Midbrain (tissue), 1 donor: ENCODE measurements at places on chromosomes 7 and 10.

DNA sequence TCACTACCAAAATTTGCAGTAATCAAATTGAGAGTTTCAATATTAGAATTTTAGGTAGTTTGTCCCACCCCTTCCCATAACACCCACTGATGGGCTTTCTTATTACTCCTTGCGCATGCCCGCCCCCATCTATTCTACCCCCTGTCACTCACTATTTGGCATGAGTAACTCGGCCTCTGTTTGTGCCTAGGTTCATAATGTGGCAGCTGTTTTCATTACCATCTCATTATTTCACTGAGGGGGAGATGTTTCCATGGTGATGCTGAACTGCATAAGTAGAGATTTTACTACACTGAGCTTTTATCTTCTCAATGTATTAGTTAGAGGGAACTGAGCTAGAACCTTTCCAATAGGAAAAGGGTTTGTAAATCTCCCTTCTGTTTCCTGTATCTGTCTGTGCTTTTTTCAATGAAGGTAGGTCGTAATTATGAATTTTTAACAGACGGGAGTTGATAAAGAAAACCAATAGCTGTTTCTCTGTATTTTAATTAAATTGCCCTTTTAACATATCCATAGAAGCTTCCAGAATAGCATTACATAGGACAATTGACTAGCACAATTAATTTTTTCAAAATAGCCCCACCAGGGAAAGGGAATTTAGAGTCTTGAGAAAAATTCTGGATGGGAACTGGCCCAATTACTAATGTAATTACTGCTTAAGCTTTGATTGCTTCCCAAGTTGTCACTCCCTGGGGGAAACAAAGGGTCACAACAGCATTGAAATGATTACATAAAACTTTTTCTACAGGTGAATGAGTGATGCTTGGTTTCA, 33.4 kb downstream of the PRPS1L1 start:
- DNase-seq, result no peak

DNA sequence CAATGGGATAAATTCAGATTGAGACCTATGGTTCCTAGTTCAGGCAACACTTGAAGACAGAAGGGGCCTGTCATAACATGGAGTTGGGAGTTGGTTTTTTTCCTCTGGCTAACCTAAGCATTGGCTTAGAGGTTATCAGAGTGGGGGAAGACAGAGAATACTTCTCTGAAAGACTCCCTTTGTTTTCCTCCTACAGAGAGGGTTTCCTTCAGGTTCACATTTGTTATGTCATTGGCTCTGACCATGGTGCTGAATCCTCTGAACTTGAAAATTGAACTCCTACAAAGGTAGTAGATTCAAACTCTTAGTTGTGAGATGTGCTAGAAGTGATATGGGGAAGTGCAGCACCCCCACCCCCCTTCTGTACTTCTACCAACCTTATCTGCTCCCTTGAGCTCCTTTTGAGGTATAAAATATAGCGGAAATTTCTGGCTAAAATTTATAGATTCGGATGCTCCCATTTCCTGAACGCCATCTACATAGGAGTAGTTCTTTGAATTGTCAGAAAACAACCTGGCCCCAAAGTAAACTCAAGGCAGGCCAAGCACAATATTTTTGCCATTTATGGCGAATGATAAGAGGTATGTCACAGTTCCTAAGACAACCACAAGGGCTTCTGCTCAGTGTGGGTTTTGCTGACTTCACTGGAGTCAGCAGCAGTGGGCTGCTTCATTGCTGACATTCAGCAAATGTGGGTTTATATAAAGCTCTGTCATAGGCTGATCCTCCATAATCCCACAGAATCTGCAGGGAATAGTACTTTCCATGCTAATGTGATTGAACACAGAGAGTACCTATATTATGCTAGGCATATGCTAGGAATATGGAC, 131.6 kb upstream of the KLF14 start:
- DNase-seq, result no peak

- no peak for DNase-seq
Observed at GRCh38 chr10:4069491-4069890, 284.5 kb upstream of the KLF6 start.

DNA sequence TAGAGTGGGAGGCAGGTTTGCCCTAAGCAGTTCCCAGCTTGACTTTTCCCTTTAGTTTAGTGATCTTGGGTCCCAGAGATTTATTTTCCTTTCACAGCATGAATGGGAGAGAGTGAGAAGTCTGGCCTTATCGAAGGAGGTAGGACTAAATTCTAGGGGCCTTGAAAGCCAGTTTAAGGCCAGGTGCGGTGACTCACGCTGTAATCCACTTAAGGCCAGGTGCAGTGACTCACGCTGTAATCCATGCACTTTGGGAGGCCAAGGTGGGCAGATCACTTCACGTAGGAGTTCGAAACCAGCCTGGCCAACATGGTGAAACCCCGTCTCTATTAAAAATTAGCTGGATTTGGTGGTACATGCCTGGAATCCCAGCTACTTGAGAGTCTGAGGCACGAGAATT, 392.2 kb downstream of the ACTR3B start:
- no peak for DNase-seq

DNA sequence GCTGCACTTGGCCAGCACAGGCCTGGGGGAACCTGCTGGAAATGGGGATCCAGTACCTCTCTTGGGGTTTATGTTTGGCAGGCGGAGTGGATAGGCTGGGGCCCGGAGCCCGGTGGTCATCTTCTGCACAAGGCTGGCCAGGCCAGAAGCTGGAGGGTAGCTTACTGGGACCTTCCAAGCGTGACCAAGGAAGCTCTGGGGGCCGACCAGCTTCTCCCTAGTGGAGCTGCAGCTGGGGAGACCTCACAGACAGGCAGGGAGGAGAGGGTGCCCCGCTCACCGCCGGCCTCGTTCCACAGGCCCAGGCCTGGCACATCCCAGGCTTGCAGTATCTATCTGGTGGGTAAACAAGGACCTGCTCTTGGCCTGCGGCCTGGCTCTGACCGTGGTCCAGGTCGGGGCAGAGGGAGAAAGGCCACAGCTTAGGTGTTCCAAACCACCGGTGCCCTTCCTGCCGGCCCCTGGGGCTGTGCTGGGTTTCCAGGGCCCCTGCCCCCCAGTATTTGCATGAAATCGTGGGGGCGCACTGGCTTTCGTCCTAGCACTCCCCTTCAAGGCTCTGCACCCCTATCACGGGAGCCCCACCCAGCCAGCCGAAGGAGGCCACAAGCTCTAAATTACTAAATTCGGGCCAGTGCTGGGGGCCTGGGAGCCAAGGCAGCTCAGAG, 1.5 kb upstream of the ELFN1 start:
- no peak for DNase-seq

- no peak for DNase-seq
Observed at GRCh38 chr10:132707121-132707775, 78.7 kb downstream of the NKX6-2 start.

DNA sequence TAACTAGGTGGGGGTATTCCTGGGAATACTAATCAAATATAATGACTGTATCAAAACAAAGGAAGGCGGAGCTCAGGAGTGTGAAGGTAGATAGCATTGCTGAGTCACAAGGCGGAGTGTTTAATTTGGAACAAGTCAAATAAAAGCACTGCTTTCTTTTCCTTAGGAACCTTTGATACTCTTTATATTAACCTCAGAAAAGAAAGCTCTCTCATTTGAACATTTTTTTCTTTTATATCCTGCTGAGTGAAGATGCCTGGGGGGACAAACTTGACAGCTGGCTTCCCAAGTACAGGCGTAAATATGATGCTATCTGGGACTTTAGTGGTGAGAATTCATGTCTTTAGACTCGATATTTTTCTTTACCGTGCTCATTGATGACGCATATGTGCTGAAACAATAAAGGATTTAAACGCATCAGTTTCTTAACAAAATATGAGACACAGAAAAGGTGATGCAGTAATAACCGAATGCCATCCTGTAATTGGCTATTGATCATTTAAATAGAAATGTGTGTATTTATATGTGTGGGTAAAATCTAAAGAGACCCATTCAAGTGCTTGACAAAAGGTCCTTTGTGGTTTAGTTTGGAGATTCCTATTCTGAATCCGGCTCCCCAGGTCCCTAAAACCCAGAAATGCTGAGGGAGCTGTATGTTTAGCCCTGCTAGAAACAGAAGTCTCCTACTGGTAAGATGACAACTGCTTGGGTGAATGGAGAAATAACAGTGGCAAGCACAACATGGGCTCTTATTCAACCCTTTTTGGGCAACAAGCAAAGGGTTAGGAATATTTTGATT, 102.7 kb downstream of the PRTFDC1 start:
- DNase-seq, result peak; percentile 54

- no peak for DNase-seq
Observed at GRCh38 chr10:78063236-78063635, 29.6 kb downstream of the RPS24 start.

DNA sequence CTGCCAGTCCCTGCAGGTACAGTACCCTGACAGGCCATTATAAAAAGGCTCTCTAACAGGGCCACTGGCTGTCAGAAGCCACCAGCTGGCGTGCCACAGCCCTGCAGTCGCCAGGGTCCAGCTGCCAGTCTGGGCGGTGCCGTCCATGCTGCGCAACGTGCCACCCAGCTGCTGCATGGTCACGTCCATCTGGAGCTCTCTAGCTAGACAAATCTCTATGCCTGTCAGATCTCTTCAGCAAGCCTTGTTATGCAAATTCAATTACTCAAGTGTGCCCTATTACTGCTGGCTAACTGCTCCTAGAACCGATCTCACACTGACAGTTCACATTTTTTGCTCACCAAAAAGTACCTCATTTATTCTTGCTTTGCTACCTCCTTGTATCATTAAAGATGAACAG, 75.9 kb downstream of the HIBADH start:
- DNase-seq, result peak; percentile 28

DNA sequence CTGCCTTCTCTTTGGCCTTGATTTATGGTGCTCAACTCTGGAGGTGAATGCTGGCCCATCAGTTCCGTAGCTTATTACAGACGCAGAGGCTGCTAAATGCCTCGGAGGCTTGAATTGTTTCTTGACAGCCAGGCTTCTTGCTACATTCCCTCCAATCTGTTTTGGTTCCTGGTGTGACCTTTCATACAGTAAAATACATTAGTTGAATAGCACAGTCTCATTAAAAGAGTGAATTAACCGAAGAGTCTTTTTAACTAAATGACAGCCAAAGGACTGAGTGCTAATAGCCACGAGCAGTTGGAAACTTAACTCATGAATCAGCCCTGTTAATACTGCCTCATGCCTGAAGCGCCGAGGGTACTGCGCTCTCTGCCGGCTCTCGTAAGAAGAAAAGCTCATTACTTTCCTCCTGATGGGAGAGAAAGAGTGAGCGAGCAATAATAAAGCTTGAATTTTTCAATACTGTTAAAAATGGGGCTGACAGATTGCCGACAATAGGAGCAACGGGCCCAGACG, 236.4 kb upstream of the GPR26 start:
- no peak for DNase-seq
